ENCODE measurements at places on chromosomes 5 and 9.
A peak's percentile ranks its signal among the peaks of the same experiment; 100 is the strongest.

DNA sequence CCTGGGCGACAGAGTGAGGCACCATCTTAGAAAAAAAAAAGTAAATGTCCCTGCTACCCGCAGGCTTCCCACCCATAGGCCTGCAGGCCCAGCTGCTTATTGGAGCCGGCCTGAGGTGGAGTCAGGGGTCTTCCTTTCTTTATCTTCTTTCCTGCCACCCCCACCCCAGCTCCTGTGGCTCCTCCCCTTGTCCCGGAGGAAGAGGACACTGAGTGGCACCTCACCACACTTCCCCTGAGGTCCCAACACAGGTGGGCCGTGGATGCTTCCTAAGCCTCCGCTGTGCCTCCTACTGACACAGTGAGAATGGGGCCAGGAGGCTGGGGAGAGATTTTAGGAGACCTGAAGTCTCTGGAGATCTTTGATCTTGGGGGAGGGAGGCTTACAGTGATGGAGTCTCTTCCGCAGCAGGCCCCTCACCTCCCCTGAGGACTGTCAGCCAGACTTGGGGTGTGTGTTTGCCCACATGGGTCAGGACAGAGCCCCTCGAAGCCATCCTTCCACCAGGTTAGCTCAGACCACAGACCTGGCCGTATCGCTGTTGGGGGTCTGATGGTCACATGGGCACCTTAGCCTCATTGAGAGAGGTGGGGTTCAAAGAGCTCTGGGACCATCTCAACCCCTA is 135.4 kb upstream of the IER5L start:
- DNase-seq = no peak

- DNase-seq = no peak
Measured at GRCh38 chr5:82018462-82018861, 46.6 kb downstream of the ATG10 start.

DNA sequence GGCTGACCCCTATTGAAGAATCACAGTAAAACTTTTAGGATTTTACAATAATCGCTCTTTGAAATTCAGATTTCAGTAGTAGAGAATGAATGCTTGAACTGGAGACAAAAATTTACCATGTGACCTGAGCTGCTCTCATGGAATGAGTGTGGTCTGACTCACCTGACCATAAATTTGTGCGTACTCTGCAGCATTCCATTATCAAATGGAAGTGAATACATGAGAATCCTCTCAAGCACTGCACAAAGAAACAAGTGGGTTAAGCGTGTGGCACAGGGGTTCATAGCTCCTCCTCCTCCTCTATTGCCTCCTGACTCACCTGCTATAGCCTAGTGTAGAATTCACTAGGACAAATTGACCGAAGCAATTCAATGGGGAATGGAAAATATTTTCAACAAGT is 269.8 kb upstream of the CDH9 start:
- DNase-seq = no peak

GRCh38 chr5:36908544-36909260 is 32.1 kb downstream of the NIPBL start:
- no peak for DNase-seq

GRCh38 chr9:133131506-133131905 is 10.5 kb upstream of the RALGDS start:
- DNase-seq = no peak

GRCh38 chr9:108444400-108445358 is 411.1 kb downstream of the ACTL7B start:
- peak; percentile 92 for DNase-seq

DNA sequence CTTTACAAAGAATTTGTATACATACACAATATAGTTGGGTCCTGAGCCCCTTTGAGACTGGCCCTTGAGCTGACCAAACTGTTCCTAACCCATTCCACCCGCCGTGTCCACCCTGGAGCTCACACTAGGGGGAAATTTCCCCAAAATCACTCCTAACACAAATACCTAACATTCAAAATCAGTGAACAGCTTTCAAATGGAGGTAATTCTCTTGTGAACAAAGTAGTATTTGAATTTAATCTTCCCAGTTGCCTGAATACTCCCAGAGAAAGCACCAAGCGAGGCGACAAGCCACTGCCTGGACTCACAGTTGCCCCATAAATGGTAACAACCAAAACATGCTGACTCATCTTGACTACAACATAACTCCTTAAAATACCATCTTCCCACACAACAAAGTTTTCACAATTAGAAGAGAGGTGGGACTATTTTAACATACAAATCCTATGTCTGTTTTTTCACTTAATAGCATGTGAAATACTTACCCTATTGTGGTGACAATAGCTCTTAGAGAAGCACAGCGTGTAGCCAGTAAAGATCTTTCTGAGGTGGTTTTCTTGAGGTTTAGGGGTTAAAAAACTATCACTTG is 31.7 kb upstream of the SCAMP1 start:
- peak; percentile 13 for DNase-seq

GRCh38 chr9:18771011-18771410 is 262.0 kb downstream of the SAXO1 start:
- no peak for DNase-seq
